ENCODE measurements at places on chromosomes 7 and 10. TPM values are rescaled to one million over a fixed set of nuclear protein-coding genes. Genes with fewer than 3 reads are reported as not detected.

- DNase-seq, result no peak
Measured at GRCh38 chr7:88300401-88300945, 6.2 kb downstream of the STEAP4 start.

Gene PPP2R2D
- polyA plus RNA-seq, result 47.1 TPM

Gene ANXA8
- polyA plus RNA-seq, result 0.81 TPM

Gene LDB1
- polyA plus RNA-seq, result 76.9 TPM

Gene HYCC1
- polyA plus RNA-seq, result 4.3 TPM

DNA sequence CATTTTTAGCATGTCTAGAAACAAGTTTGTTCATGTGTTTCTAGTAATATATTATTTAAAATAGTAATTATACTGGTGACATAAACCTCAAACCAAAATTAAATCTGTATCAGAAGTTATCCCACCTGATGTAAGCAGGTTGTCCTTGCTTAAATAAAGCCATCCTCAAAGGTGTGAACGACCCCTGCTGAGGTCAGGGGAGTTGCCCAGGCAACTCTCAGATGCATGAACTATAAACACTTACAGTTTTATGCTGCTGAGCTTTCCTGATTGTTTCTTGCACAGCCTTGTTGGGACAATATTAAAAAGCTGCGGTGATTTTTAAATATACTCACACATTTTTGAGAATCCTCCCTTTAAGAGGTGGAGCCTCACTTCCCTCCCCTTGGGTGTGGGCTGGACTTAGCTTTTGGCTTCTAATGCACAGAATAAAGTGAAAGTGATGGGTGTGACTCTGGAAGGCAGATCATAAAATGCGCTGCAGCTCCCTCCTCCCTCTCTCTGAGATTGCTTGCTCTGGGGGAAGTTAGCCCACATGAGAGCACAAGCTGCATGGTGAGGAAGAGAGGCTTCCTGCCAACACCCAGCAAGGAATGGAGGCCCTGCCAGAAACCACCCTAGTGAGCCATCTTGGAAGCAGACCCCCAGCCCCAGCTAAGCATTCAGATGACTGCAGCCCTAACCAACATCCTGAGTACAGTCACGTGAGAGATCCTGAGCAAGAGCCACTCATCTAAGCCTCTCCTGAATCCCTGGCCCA is 152.7 kb downstream of the SKIDA1 start:
- peak; percentile 69 for DNase-seq

Gene UCMA
- not detected for polyA plus RNA-seq

All from adrenal gland (tissue), 19 donors.